ENCODE measurements at places on chromosomes 2 and 18.

- no peak overlapping the region for H3K4me3 ChIP-seq
- DNase-seq: no peak
These were observed 8.1 kb downstream of the ASIC4 start for GRCh38 chr2:219522111-219523030.

- H3K27ac ChIP-seq: peak overlapping the region; percentile 44
- H3K4me3 ChIP-seq: peak overlapping the region; percentile 80
- H3K4me1 ChIP-seq: peaks cover 9% of the 10 kb centered on the region
- no peak for DNase-seq
These were observed 590 bp downstream of the EIF2B4 start for GRCh38 chr2:27369471-27370025.

GRCh38 chr18:59268721-59269562 lies 4.3 kb downstream of the RAX start:
- H3K4me3 ChIP-seq: peak overlapping the region; percentile 63
- H3K4me1 ChIP-seq: 0 out of 2 replicates have a peak, but pooled peaks cover 4% of the 10 kb centered on the region
- no peaks in the 10 kb centered on the region for H3K36me3 ChIP-seq
- peaks cover 52% of the 10 kb centered on the region for H3K27me3 ChIP-seq
- H3K27ac ChIP-seq: no peak overlapping the region

DNA sequence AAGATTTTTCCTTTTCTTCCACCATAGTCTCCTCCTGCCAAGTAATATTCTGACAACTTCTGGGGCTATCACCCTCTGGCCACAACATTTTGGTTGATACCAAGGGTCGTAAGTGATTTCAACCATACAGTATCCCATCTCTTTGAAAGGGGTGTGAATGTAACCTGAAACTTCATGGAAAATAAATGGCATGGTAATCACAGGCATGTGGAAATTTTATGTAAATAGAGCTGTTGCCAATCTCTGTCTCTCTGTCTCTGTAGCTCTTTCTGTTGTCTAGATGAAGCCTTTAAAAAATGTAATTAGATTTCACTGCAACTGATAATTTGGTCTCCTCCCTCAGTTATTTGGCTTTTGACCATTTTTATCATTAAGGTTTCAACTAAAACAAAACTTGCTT lies 125.6 kb upstream of the RPRM start:
- H3K27me3 ChIP-seq: no peaks in the 10 kb centered on the region
- H3K36me3 ChIP-seq: no peaks in the 10 kb centered on the region
- H3K4me1 ChIP-seq: no peaks in the 10 kb centered on the region
- no peak overlapping the region for H3K27ac ChIP-seq

GRCh38 chr2:124501575-124502152 lies 476.6 kb downstream of the CNTNAP5 start:
- no peak overlapping the region for H3K4me3 ChIP-seq
- no peaks in the 10 kb centered on the region for H3K36me3 ChIP-seq
- no peaks in the 10 kb centered on the region for H3K27me3 ChIP-seq
- no peaks in the 10 kb centered on the region for H3K4me1 ChIP-seq
- DNase-seq: no peak

- no peaks in the 10 kb centered on the region for H3K27me3 ChIP-seq
- H3K36me3 ChIP-seq: no peaks in the 10 kb centered on the region
These were observed 77.4 kb downstream of the LRRFIP1 start for GRCh38 chr2:237704501-237705434.

GRCh38 chr2:46032996-46033395 lies 264.2 kb upstream of the EPAS1 start:
- H3K4me3 ChIP-seq: no peak overlapping the region
- no peaks in the 10 kb centered on the region for H3K36me3 ChIP-seq
- no peak overlapping the region for H3K27ac ChIP-seq
- DNase-seq: no peak

DNA sequence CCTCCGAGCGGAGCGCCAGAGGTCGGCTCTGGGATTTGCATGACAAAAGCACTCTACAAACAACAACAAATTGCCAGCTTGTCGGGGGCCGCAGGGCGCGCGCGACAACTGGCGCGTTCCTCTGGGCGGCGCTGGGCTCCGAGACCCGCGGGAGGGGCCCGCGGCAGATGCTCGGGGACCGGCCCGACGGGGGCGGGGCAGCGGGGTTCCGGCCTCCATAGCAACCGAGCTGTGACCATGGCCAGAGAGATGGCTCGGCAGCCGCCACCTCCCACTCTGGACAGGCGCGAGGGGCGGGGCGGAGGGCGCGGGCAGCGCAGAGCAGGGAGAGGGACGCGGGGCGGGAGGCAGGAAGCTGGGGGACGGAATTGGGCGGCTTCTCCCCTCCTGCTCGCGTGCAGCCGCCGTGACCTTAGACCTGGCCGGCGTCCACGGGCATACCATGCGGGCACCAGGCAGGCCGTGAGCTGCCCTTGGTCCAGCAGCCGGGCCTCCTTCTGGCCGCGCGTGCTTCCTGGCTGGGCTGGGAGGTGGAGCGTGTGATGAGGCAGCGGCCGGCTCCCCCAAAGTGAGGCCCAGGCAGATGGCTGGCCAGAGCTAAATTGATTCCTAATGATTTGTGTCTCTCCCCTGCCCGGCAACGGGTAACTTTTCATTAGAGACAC lies 171.5 kb downstream of the CELF4 start:
- H3K27ac ChIP-seq: no peak overlapping the region
- H3K27me3 ChIP-seq: no peaks in the 10 kb centered on the region
- no peaks in the 10 kb centered on the region for H3K36me3 ChIP-seq
- peak overlapping the region; percentile 27 for H3K4me3 ChIP-seq
- H3K4me1 ChIP-seq: peaks cover 24% of the 10 kb centered on the region
- DNase-seq: peak; percentile 60

DNA sequence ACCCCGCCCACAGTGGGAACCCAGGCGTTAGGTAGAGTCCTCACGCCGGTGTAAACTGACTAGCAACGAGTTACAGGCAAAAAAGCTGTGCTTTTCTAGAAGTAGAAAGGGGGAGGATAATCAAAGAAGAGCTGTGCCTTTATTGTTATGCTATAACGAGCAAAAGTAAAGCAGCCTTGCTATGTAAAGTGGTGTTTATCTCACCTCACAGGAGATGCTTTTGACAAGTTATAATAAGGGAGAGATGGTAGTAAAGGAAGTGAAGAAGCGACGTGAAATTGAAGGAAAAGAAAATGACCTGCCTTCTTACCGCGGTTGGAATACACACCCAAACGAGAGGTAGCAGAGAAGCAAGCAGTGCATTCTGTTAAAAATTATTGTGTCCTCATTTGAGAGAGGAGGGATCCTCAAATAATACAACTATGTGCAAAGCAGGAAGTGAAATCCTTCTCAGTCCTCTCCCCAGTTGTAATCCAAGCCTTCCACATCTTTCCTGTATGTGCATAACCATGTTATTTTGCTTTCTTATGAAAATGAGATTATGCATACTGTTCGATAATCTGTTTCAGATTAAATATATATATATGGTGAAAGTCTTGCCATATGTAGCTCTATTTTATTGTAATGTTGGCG lies 962 bp downstream of the TANK start:
- peak overlapping the region; percentile 93 for H3K4me3 ChIP-seq
- peak overlapping the region; percentile 90 for H3K27ac ChIP-seq
- H3K36me3 ChIP-seq: 0 out of 2 replicates have a peak, but pooled peaks cover 5% of the 10 kb centered on the region
- peaks cover 41% of the 10 kb centered on the region for H3K4me1 ChIP-seq
- DNase-seq: peak; percentile 34
- no peaks in the 10 kb centered on the region for H3K27me3 ChIP-seq

DNA sequence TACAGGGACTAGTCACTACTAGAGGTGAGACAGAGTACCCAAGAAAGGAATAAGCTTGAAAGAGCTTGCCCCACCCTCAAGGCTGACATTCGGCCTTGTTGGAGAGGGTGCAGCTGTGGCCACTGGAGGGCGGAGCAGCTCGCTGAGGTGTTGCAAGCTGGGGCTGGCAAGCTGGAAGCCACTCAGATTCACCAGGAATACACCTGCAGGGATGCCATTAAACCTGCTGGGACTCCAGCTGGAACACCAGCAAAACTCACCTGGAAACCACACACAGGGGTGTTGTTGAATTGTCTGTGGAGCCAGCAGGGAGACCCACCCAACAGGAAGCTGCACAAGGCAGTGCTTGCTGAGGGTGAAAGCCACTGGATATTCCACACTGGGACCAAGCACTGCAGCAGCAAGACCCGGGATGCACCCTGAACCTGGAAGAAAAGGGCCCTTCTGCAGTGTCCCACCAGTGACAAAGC lies 26.1 kb downstream of the KCTD18 start:
- no peaks in the 10 kb centered on the region for H3K27me3 ChIP-seq
- H3K27ac ChIP-seq: no peak overlapping the region

DNA sequence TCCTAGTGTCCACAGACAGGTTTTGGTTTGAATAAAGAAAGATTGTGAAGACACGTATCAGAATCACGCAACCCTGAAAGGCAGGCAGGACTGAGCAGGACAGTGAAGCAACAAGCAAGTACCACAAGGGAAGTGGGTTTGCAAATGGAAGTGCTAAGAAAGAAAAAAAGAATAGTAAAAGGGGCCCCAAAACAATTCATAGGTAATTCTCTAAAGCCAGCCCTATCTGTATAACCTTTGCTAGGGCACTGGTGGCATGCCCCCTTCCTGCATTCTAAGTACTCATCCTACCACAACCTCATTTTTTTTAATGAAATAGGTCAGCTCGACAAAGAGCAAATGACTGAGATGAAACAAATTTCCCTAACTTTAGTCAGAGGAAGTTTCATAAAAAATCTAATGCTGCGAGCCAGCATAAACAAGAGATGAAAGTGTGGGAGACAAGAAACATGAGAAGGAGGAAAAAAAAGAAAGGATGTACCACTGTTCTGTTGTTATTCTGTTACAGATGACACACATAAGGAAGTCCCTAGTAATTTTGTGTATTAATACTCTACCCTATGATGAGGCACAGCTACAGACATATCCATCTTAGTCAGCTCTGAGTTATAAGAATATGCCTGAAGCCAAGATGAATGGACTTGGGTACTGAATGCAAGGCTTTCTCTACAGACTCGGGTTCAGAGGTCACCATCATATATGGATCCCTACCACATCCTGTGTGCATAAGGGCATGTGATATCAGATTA lies 32.2 kb downstream of the IKZF2 start:
- DNase-seq: no peak
- no peak overlapping the region for H3K27ac ChIP-seq
- H3K27me3 ChIP-seq: no peaks in the 10 kb centered on the region
- H3K4me1 ChIP-seq: no peaks in the 10 kb centered on the region
- H3K36me3 ChIP-seq: no peaks in the 10 kb centered on the region

- H3K4me3 ChIP-seq: no peak overlapping the region
- H3K27ac ChIP-seq: no peak overlapping the region
- H3K36me3 ChIP-seq: no peaks in the 10 kb centered on the region
- H3K4me1 ChIP-seq: no peaks in the 10 kb centered on the region
- no peak for DNase-seq
- H3K27me3 ChIP-seq: no peaks in the 10 kb centered on the region
These were observed 67.8 kb downstream of the TMEFF2 start for GRCh38 chr2:192126912-192127311.

DNA sequence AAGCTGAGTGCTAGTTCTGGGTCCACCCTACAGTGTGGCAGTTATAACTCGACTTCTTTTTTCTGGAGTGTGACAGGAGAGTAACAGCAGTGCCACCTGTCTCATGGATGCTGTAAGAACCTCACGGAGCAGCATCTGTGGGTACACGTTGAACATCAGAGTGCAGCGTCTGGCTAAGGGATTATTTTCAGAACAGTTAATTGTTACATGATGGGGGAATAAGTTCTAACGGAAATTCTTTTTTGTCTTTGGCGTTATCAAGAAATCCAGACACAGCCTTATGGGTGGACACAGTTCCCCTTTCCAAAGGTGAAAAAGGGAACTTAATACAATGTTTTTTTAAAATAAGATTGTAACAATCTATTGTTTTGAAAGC lies 28.3 kb upstream of the TOGARAM2 start:
- DNase-seq: no peak
- H3K36me3 ChIP-seq: 0 out of 2 replicates have a peak, but pooled peaks cover 4% of the 10 kb centered on the region
- no peak overlapping the region for H3K27ac ChIP-seq
- H3K4me1 ChIP-seq: 0 out of 2 replicates have a peak, but pooled peaks cover 1% of the 10 kb centered on the region
- H3K4me3 ChIP-seq: no peak overlapping the region

DNA sequence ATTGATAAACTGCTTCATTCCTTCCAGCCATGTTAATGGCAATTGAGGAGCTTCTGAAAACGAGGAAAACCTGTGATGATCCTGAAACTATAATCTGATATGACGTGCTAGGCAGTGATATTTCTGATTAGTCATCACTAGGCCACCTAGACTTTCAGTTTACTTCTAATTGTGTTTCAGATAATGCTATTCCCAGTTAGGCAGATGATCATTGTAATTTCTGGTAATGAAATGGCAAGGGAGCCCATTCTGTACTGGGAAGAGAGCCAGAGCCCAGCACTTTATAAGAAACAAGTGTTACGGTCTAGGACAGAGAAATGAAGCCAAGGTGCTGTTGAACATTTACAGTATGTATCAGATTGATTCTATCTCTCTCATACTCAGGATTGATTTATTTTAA lies 106.2 kb downstream of the CPO start:
- no peak overlapping the region for H3K27ac ChIP-seq
- no peaks in the 10 kb centered on the region for H3K27me3 ChIP-seq
- H3K4me1 ChIP-seq: no peaks in the 10 kb centered on the region
- no peak for DNase-seq

GRCh38 chr2:230537531-230537976 lies 121.6 kb downstream of the SP100 start:
- H3K4me3 ChIP-seq: no peak overlapping the region
- H3K36me3 ChIP-seq: no peaks in the 10 kb centered on the region
- H3K4me1 ChIP-seq: no peaks in the 10 kb centered on the region
- no peaks in the 10 kb centered on the region for H3K27me3 ChIP-seq
- H3K27ac ChIP-seq: no peak overlapping the region
- DNase-seq: no peak

GRCh38 chr2:60822987-60823386 lies 58.4 kb upstream of the REL start:
- no peaks in the 10 kb centered on the region for H3K36me3 ChIP-seq
- DNase-seq: no peak
- no peak overlapping the region for H3K27ac ChIP-seq

- no peaks in the 10 kb centered on the region for H3K36me3 ChIP-seq
- no peak overlapping the region for H3K4me3 ChIP-seq
- H3K27ac ChIP-seq: no peak overlapping the region
- no peaks in the 10 kb centered on the region for H3K27me3 ChIP-seq
- no peaks in the 10 kb centered on the region for H3K4me1 ChIP-seq
These were observed 41.7 kb downstream of the PTPRM start for GRCh38 chr18:7608781-7609201.

- H3K36me3 ChIP-seq: no peaks in the 10 kb centered on the region
- H3K4me1 ChIP-seq: no peaks in the 10 kb centered on the region
- no peaks in the 10 kb centered on the region for H3K27me3 ChIP-seq
- no peak overlapping the region for H3K27ac ChIP-seq
These were observed 533.9 kb upstream of the CRIM1 start for GRCh38 chr2:35821675-35822074.
